ENCODE measurements at places on chromosomes 1 and 21. TPM values are rescaled to one million over a fixed set of nuclear protein-coding genes. Genes with fewer than 3 reads are reported as not detected.

The OR2G6 gene
- total RNA-seq, result 1.8 TPM

The HES3 gene
- not detected for total RNA-seq

GRCh38 chr1:212458817-212459216 lies 26.1 kb downstream of the NENF start:
- H3K27me3 ChIP-seq, result no peaks in the 10 kb centered on the region
- H3K36me3 ChIP-seq, result no peaks in the 10 kb centered on the region
- no peaks in the 10 kb centered on the region for H3K4me1 ChIP-seq

The DMAP1 gene
- total RNA-seq, result 88.5 TPM

The OR2M3 gene
- total RNA-seq, result not detected

DNA sequence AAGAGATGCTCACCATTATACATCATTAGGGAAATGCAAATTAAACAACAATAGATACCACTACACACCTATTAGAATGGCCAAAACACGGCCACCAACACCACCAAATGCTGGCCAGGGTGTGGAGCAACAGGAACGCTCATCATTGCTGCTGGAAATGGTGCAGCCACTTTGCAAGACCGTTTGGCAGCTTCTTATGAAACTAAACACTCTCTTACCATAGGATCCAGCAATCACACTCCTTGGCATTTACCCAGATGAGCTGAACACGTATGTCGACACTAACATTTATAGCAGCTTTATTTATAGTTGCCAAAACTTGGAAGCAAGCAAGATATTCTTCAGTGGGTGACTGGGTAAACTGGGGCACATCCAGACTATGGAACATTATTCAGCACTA lies 28.9 kb upstream of the ADARB1 start:
- no peak overlapping the region for H3K27ac ChIP-seq
- no peak for DNase-seq
- H3K4me1 ChIP-seq, result no peaks in the 10 kb centered on the region
- H3K36me3 ChIP-seq, result no peaks in the 10 kb centered on the region

DNA sequence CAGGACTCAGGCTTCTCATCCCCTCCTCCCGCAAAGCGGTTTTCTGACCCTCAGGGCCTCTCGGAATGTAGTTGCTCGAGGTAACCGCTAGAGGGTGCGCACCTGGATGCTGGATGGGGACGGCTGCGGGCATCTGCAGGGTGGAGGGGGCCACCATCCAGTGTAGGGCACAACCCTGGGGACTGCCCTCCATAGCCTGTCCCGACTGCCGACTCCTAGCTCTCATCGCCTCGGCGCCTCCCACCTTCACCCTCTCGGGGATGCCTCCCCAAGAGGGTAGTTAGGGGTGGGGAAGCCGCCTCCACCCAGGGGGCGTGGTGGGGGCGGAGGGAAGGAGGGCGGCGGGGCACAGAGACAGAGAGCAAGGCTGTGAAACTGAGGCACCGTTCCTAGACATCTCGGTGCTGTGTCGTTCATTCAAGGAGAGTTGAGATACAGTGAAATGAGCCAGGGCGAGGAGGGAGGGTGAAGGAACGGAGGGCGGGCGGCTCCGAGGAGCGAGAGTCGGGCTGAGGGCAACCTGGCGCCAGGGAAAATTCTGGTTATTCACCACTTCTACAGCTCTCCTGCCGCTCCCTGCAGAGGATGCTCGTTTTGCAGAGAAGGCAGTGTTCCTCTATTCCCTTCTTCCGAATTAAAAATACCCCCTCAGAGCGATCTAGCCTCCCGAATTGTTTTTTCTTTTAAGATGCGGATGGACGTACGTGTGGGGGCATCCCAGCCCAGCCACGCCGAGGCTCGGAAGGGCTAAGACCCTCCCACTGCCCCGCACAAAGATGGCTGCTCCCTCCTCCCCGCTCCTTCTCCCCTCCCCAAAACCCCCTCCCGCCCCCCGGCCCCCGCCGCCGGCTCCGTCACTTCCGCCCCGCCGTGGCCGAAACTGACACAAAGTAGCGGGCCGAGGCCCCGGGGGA lies at the start of gene ATP8B2:
Gene ATP8B2, plus strand, starts transcription at position 857 of the 914 bp plus-strand sequence. CDS start 2,617 bp downstream, outside the sequence.
- peaks cover 2% of the 10 kb centered on the region for H3K36me3 ChIP-seq
- peaks cover 18% of the 10 kb centered on the region for H3K27me3 ChIP-seq
- peak within 1 kb of the TSS; percentile 48 for H3K27ac ChIP-seq
- peak; percentile 89 for DNase-seq

GRCh38 chr1:25641931-25642573 lies 25.5 kb downstream of the MAN1C1 start:
- H3K27me3 ChIP-seq, result peaks cover 19% of the 10 kb centered on the region
- H3K27ac ChIP-seq, result no peak overlapping the region
- DNase-seq, result no peak
- peaks cover 8% of the 10 kb centered on the region for H3K4me1 ChIP-seq
- H3K4me3 ChIP-seq, result no peak overlapping the region

The USH2A gene
- not detected for total RNA-seq

The FMO4 gene
- total RNA-seq, result 3.0 TPM

DNA sequence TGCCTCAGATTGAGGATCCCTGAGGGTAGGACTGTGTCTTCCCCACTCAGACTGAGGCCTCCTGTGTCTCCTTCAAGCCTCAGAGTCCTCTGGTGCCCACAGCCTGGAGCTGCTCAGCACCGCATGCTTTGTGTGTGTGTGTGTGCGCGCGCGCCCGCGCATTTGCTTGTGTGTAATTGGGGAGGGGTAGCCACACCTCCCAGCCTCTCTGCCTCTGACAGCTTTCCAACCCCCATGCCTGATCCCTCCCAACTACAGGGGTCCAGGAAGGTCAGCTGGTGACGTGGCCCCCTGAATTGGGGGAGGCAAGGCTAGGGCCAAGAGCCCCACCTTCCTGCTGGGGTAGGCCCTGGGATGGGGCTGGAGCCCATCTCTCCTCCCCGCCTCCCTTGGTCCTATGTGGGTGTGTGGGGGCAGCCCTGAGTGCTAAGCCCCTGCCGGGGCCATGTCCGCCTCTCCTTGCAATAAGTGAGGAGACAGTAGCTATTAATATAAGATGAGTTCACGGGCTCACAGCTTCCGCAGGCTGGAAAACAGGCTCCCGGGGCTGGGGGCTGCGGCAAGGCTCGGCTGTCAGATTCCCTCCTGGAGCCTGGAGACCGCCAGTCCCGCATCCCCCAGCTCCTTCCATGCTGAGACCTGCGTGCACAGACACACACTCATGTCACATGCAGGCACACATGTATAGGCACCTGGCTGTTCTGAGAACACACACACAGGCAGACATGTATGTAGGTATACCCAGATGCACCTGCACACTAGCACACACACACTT lies 7.0 kb downstream of the GPR3 start:
- peak overlapping the region; percentile 38 for H3K27ac ChIP-seq
- H3K27me3 ChIP-seq, result no peaks in the 10 kb centered on the region
- no peaks in the 10 kb centered on the region for H3K36me3 ChIP-seq
- DNase-seq, result no peak

The TADA1 gene
- total RNA-seq, result 12.9 TPM

GRCh38 chr1:29245261-29245660 lies 8.9 kb downstream of the PTPRU start:
- H3K4me1 ChIP-seq, result no peaks in the 10 kb centered on the region
- DNase-seq, result no peak
- H3K27ac ChIP-seq, result no peak overlapping the region

- H3K27me3 ChIP-seq, result peaks cover 2% of the 10 kb centered on the region
- H3K27ac ChIP-seq, result no peak overlapping the region
- H3K4me1 ChIP-seq, result no peaks in the 10 kb centered on the region
- no peaks in the 10 kb centered on the region for H3K36me3 ChIP-seq
- H3K4me3 ChIP-seq, result no peak overlapping the region
Measured at GRCh38 chr1:77552626-77553025, 129.8 kb downstream of the ZZZ3 start.

DNA sequence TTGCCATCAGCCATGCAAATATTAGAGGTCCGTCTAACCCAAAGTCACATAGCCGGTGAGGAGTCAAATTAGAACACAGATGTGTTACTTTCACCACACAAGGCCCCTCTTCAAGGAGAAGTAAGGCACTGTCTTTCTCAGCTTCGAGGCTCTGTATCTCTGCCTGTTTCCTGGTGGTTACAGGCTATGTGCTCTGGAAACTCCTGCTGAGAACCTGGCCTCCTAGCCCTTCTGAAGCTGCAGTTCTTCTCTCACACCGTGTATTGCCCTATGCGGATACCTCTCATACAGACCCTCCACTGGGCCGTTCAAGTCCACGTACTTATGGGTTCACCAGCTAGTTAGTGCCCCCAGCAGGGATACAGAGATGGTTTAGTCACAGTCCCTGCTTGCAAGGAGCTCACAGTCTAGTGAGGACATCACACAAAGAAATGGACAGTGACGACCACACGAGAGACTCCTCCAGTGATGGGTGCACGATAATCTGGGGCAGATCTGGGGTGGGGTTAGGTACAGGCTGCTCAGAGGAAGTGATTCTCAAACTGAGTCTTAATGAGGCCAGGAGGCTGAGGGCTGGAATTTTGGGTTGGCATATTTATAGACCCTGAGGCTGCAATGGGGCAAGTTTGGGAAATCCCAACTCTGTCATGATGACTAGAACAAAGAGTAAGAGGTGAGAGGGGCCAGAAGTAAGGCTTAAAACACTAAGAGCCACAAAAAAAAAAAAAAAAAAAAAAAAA lies 22.8 kb upstream of the ELOA start:
- peak; percentile 50 for DNase-seq
- no peak overlapping the region for H3K4me3 ChIP-seq
- no peaks in the 10 kb centered on the region for H3K27me3 ChIP-seq

GRCh38 chr1:229114315-229114714 lies 156.6 kb upstream of the RAB4A start:
- peaks cover 10% of the 10 kb centered on the region for H3K4me1 ChIP-seq
- DNase-seq, result no peak
- H3K27me3 ChIP-seq, result no peaks in the 10 kb centered on the region
- no peak overlapping the region for H3K27ac ChIP-seq

The SPRR2A gene
- not detected for total RNA-seq

GRCh38 chr1:19049128-19049768 lies 92.8 kb upstream of the IFFO2 start:
- no peaks in the 10 kb centered on the region for H3K4me1 ChIP-seq
- H3K27me3 ChIP-seq, result no peaks in the 10 kb centered on the region
- no peak overlapping the region for H3K4me3 ChIP-seq
- no peak overlapping the region for H3K27ac ChIP-seq
- H3K36me3 ChIP-seq, result no peaks in the 10 kb centered on the region

The MMEL1 gene
- 0.22 TPM for total RNA-seq

DNA sequence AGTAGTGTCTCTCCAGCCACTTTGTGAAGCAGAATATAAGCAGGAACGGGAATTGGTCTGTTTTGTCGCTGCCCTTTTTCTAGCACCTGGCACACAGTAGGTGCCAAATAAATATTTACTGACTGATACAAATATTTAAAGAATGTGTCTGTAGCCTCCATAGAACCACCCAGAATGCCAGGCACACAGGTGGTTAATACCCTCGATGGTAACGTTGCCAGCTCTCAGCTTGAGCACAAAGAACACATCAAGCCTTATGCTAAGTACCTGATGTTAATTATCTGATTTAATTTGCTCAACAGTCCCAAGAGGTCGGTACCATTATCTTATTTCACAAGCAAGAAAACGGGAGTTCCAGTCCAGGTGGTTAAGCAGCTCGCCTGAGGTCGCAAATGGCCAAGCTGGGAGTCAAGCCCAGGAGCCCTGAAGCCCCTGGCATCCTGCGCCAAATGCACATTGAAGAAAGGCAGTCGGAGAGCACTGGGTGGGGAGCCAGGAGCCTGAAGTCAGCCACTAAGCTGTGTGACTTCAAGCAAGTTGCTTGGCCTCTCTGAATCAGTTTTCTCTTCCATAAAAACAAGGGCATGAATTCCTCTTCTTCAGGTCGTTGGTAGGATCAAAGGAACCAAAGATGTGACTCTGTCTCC lies 26.4 kb downstream of the HSPG2 start:
- no peak overlapping the region for H3K4me3 ChIP-seq
- peaks cover 8% of the 10 kb centered on the region for H3K4me1 ChIP-seq
- DNase-seq, result no peak
- no peaks in the 10 kb centered on the region for H3K36me3 ChIP-seq
- no peaks in the 10 kb centered on the region for H3K27me3 ChIP-seq
- no peak overlapping the region for H3K27ac ChIP-seq

- no peak overlapping the region for H3K4me3 ChIP-seq
- peaks cover 10% of the 10 kb centered on the region for H3K4me1 ChIP-seq
- no peaks in the 10 kb centered on the region for H3K36me3 ChIP-seq
- H3K27me3 ChIP-seq, result no peaks in the 10 kb centered on the region
- H3K27ac ChIP-seq, result no peak overlapping the region
Measured at GRCh38 chr1:183087001-183087400, 63.8 kb downstream of the LAMC1 start.

- H3K27me3 ChIP-seq, result peaks cover 22% of the 10 kb centered on the region
- no peaks in the 10 kb centered on the region for H3K4me1 ChIP-seq
- DNase-seq, result no peak
- H3K4me3 ChIP-seq, result no peak overlapping the region
- H3K36me3 ChIP-seq, result no peaks in the 10 kb centered on the region
Measured at GRCh38 chr1:37393173-37394120, 80.9 kb upstream of the ZC3H12A start.

The OR2T29 gene
- total RNA-seq, result 1.9 TPM

The ADAR gene
- total RNA-seq, result 241 TPM

The UBL4B gene
- not detected for total RNA-seq

GRCh38 chr1:155012776-155013602 lies 10.4 kb downstream of the ZBTB7B start:
- no peaks in the 10 kb centered on the region for H3K27me3 ChIP-seq
- DNase-seq, result no peak
- H3K4me3 ChIP-seq, result no peak overlapping the region

DNA sequence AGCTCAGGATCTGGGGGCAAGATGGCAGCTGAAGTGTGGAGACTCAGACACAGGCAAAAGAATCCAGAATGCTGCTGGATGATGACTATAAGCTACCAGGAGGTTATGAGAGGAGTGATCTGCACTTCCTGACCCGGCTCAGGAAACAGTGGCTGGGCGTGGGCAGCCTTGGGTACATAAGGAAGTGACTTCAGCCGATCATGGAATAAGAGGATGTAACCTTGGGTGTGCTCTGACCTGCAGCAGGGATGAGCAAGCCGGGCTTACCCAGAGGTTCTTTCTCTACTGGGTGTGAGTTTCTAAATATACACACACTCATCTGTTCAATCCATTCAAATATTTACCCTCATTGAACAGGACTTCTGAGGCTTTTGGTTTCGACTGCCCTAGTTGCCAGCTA lies 62.7 kb downstream of the CD34 start:
- DNase-seq, result no peak
- no peaks in the 10 kb centered on the region for H3K36me3 ChIP-seq
- no peak overlapping the region for H3K4me3 ChIP-seq
- H3K4me1 ChIP-seq, result peaks cover 31% of the 10 kb centered on the region
- no peaks in the 10 kb centered on the region for H3K27me3 ChIP-seq

DNA sequence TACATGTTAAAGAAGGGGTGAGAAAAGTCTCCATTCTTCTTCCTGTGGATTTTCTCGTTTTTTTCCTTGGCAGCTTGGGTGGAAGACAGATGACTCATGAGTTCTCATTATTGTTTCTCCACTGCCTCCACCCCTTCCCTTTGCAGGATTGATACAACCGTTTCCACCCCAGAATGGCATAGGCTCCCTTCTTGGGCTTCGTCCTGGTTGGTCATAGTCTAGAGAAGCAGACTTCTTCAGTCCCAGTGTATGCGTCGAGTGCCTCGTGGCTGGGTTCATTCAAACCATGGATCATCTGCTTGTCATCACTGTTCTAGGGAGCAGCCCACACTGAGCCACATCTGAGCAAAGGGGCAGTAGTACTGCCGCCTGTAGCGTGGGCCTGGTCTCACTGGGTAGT lies 13.7 kb downstream of the PTGFRN start:
- no peak overlapping the region for H3K27ac ChIP-seq
- H3K4me1 ChIP-seq, result no peaks in the 10 kb centered on the region
- no peaks in the 10 kb centered on the region for H3K27me3 ChIP-seq
- no peak for DNase-seq
- H3K36me3 ChIP-seq, result no peaks in the 10 kb centered on the region

The BNIPL gene
- 2.5 TPM for total RNA-seq

The MXRA8 gene
- not detected for total RNA-seq

- no peak overlapping the region for H3K4me3 ChIP-seq
- H3K27me3 ChIP-seq, result peaks cover 7% of the 10 kb centered on the region
- no peaks in the 10 kb centered on the region for H3K36me3 ChIP-seq
Measured at GRCh38 chr1:182069028-182069466, 7.5 kb upstream of the ZNF648 start.

Data from B cell (primary cell).